ENCODE measurements at places on chromosomes 13 and 19. TPM values are rescaled to one million over a fixed set of nuclear protein-coding genes. Genes with fewer than 3 reads are reported as not detected.

Gene TMPRSS9
- not detected for total RNA-seq

DNA sequence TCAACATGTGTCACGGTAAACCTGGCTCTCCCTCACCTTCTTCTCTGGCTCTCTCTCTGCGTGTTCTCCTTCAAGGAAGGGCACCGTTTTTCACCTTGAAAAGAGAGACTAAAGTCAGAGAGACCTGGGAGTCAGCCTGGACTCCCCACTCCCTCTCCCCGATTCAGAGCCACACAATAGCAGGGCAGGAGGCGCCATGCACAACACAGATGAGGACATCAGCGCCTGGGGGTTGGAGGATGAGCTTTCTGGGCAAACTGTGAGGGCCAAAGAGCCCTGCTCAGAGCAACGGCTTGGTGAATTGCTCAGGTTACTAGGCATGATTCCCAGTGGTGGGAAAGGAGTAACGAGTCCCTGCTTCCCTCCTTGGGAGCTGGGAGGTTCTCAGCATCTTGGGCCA is 32.3 kb downstream of the HSPH1 start:
- no peak for DNase-seq

Gene SCGB2B2
- not detected for total RNA-seq

GRCh38 chr13:33377411-33377810 is 91.9 kb upstream of the STARD13 start:
- DNase-seq: no peak

Gene CRTC1
- 0.40 TPM for total RNA-seq

DNA sequence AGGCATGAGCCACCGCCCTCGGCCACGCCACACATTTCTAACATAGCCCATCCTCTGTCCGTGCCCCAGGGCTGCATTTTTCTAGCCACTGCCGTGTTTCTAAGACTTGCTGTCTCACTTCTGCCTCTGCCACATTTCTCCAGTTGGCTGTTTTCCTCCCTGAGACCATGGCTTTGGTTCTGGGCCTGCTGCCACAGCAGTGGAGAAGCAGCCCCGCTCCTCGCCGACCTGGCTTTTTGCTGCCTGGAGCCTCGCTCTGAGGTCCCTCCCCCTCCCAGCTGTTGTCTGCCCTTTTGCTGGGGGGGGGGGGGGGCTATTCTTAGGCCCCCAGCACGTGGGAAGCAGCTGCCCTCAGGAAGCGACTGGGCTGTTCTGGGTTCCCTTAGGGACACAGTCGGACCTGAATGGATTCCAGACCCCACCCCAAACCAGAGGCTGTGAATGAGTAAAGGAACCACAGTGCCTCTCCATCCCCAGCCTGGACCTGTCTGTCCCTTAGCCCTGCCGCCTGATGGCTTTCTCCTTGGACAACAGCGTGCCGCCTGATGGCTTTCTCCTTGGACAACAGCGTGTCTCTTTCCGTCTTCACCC is 3.3 kb downstream of the GYS1 start:
- DNase-seq: no peak

GRCh38 chr13:66617786-66618185 is 612.4 kb downstream of the PCDH9 start:
- DNase-seq: no peak

Gene ZNF439
- total RNA-seq: 2.9 TPM

- no peak for DNase-seq
These were observed 30.8 kb upstream of the USE1 start for GRCh38 chr19:17184371-17184841.

GRCh38 chr13:50255639-50256038 is 240.4 kb downstream of the KCNRG start:
- no peak for DNase-seq
